ENCODE measurements at places on chromosomes 7 and 10.

- no peak for DNase-seq
Observed at GRCh38 chr7:99124751-99125504, 19.0 kb downstream of the SMURF1 start.

DNA sequence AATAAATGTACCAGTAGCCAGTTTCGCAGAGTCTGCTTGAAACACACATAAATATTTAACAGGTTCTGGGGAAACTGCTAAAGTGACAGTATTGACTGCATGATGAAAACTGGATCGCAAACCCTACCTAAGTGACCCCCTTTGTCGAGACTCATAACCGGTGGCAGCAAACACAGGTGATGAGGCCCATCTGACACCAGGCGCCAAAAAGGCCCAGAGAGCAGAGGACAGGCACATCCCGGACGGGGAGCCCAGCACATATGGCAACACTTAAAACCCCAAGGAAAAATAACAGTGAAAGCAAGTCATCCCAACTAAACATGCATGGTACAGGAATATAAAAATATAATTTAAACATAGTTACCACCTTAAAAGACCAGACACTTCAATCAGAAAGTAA, 62.4 kb downstream of the GRB10 start:
- no peak for DNase-seq

DNA sequence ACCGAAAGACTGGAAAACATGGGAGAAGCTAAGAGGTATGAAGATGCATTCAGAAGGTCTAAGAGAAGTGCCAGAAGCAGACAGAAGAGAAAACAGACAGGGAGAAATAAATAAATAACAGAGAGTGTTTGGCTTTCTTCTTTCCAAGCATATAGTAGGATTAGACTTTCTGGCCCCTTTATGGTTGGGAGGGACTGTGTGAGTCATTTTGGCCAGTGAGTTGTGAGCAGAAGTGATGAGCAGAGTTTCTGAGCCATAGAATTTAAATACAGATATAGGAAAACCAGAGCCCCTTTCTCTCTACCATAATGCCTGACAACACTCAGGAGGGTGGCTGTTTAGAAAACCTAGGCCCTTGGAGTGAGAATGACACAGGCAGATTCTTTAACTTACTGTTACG, 171.0 kb downstream of the PPP1R17 start:
- DNase-seq: no peak

GRCh38 chr10:66886848-66887247, 39.0 kb upstream of the LRRTM3 start:
- no peak for DNase-seq

GRCh38 chr10:86301971-86302370, 64.6 kb downstream of the GRID1 start:
- DNase-seq: no peak

- DNase-seq: no peak
Observed at GRCh38 chr7:81460250-81461045, 309.4 kb downstream of the HGF start.

DNA sequence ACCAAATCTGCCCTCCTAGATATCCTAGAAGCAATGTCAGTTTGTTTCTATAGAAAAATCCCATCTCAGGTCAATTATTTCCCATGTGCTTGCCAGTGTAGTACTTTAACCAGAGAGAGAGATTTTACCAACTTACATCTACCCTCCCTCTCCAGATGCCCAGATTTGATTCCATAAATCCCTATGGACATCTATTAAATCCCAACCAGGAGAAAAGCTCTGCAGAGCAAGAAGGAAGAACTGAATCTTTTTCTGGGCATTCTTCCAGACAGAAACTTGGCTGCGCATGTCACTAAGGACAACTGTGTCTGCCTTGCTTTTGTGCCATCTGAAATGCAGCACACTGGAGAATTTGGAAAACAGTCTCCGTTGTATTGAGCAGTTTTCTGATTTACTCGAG, 597.6 kb downstream of the SORCS1 start:
- DNase-seq: no peak

DNA sequence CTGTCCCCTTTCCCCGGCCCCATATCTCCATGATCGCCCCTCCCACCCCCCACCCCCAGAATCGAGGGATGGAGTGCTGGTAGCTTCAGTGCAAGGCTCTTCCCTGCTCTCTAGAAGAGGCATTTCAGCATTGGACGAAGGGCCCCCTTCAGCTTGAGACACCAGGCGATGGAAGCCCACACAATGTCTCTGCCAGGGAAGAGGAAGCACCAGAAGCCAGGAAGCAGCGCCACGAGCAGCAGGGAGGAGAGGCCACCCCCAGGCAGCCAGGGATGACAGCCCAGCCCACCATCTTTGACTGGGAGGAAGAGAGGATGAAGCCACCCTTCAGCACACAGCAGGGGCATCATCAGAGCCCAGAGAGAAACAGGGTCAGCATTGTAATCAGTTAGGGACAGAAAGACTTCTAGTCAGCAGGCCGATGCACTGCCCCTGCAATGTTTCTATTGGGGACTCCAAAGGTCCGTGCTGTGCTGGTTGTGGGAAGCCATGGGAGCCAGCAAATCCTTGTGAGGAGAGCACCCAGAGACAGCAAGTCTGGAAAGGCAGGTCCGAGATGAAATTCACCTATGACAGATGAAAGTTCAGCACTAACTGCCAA, 15.7 kb downstream of the TMEM72 start:
- no peak for DNase-seq

GRCh38 chr10:46541735-46542566, 14.5 kb downstream of the GPRIN2 start:
- DNase-seq: no peak

DNA sequence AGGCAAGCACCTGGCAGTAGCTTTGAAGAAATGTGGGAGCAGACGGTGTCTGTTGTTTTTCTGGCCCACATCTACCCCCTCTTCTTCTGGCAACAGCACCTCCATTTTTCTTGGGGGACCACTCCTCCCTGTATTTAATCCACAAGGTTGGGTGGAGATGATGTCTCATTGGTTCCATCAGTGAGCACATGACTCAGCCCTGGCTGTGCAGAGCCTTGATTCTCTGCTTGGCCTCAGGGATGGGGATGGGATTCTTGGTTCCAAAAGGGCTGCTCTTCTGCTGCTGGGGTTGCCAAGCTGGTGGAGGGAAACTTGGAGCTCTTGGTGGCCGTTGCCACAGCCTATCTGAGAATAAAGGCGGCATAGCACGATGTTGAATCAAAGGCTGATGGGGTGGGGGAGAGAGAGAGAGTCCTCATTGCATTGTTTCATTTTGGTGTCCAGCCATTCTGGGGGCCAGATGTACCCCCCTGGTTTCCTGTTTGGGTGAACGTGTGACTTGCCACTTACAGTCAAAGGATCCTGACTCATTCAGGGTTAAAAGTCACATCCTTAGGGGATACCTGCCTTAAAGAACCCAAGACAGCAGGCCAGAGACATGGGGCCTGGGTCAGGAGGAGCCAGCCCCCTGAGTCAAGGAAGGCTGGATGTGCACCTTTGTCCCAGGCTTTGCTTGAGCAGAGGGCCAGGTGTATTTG, 25.9 kb downstream of the GRK5 start:
- DNase-seq: no peak

GRCh38 chr10:52865213-52865612, 92.6 kb upstream of the MBL2 start:
- no peak for DNase-seq

DNA sequence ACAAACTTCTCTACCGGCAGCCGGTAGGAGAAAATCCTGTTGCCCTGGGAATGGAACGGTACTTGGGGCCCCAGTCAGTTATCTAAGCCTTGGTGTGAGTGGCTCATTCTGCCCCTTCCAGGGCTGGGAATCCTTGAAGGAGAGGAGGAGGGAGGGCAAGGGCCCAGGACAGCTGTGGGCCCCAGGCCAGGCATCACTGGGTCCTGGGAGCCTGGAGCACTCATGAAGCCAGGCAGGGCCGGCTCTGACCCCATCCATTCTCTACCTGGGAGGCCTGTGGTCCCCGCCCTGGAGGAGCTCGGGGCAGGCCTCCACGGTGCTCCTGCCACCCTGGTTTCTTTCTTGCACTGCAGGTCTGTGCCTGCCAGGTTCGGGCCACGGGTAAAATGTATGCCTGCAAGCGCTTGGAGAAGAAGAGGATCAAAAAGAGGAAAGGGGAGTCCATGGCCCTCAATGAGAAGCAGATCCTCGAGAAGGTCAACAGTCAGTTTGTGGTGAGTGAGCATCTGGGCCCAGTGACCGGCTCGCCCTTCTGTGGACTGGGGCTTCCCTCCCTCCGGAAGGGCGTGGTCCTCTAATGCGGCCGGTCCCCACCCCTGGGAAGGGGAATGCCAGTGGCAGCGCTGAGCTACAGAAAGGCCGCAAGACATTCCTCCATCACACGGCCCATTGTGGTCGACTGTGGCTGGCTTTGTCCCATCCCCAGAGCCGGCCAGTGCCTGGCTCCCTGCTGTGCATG, 111.3 kb downstream of the RGS10 start:
- no peak for DNase-seq

DNA sequence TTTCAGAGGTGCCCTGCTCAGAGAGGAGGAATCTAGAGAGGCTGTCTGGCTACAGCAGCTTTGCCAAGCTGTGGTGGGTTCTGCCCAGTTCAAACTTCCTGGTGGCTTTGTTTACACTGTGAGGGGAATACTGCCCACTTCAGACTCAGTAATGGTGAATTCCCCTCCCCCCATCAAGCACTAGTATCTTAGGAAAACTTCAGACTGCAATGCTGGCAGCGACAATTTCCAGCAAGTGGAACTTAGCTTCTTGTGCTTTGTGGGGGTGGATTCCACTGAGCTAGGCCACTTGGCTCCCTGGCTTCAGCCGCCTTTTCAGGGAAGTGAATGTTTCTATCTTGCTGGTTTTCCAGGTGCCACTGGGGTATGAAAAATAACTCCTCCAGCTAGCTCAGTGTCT, 42.8 kb downstream of the CYP2C8 start:
- no peak for DNase-seq

DNA sequence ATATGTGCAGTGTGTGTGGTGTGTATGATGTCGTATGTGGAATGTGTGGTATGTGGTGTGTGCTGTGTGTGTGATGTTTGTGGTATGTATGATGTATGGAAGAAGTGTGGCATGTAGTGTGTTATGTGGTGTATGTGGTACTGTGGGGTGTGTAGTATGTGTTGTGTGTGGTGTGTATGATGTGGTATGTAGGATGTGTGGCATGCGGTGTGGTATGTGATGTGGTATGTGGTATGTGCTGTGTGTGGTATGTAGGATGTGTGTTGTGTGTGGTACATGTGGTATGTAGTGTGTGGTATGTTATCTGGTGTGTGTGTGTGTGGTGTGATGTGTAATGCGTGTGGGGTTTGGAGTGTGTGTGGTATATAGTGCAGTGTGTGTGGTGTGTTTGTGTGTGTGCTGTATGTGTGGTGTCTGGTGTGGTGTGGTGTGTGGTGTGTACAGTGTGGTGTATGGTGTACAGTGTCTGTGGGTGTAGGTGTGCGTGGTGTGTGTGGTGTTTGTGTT, 129.6 kb downstream of the ATP6V0E2 start:
- no peak for DNase-seq

GRCh38 chr10:27998954-27999275, at the start of gene ODAD2:
ODAD2 (minus strand) TSS chr10:27999079; CDS start chr10:27995142, 3,937 bp downstream.
- no peak for DNase-seq

DNA sequence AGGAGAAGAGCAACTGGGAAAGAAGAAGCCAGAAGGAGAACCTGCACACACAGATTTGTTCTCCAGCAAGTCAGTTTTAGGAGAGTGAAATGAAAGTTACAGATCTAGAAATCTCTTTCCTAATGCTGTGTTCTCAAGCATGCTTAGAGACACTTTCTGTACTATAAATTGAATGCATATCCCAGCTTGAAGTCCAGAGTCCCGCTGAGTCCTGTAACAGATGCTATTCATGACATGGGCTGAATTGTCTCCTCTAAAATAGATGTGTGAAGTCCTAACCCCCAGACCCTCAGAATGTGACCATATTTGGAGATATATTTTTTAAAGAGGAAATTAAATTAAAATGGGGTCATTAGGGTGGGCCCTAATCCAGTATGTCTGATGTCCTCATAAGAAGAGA, 46.9 kb upstream of the GJD4 start:
- DNase-seq: no peak

- DNase-seq: no peak
Observed at GRCh38 chr10:73889014-73889413, 14.7 kb upstream of the CAMK2G start.

GRCh38 chr10:73887294-73888039, 13.1 kb upstream of the CAMK2G start:
- no peak for DNase-seq

DNA sequence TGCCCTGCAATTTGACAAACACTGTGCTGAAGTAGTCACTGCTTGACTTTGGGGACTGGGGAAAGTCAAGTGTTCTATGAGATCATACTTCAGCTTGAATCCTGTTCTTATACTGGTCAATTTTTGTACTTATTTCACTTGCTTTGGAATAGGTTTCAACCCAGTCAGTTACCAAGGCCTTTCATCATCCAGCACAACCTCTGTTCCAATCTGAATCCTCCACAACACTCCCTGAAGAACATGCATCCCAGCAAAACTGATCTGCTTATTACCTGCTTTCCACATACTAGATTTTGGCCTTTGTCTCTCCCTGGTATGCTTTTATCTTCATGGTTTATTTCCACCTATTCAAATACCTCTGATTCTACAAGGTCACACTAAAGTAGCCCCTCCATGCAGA, 29.5 kb downstream of the DPY19L1 start:
- no peak for DNase-seq

GRCh38 chr10:10958041-10958440, 59.6 kb upstream of the CELF2 start:
- no peak for DNase-seq

DNA sequence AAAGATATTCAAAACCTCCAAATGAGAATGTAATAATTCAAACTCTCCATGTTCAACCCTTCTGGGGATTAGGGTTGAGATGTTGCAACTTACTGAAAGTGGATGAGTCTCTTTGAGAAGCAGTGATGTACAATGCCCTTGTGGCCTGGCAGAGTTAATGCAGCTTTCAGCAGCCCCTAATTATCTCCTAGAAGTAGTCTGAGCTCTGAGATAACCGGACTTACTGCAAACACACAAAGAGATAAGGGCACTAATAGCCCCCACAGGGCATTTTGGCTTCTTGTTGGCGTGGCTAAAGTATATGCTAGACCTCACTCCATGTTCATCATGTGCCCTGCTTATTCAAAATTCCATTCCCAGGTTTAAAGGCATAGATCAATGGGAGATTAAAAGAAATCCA, 404.7 kb downstream of the NEBL start:
- DNase-seq: no peak

GRCh38 chr10:68171539-68172080, 60.3 kb downstream of the ATOH7 start:
- DNase-seq: no peak

Data from neural crest cell (in vitro differentiated cells).